ENCODE measurements at places on chromosomes 3 and 15. TPM values are rescaled to one million over a fixed set of nuclear protein-coding genes. Genes with fewer than 3 reads are reported as not detected.
A peak's percentile ranks its signal among the peaks of the same experiment; 100 is the strongest.

GRCh38 chr3:141881702-141882101 lies 5.3 kb downstream of the ATP1B3 start:
- DNase-seq = no peak

- DNase-seq = no peak
Measured at GRCh38 chr3:173502983-173503568, 105.5 kb downstream of the NLGN1 start.

GRCh38 chr15:31251165-31251564 lies 75.5 kb upstream of the KLF13 start:
- no peak for DNase-seq

DNA sequence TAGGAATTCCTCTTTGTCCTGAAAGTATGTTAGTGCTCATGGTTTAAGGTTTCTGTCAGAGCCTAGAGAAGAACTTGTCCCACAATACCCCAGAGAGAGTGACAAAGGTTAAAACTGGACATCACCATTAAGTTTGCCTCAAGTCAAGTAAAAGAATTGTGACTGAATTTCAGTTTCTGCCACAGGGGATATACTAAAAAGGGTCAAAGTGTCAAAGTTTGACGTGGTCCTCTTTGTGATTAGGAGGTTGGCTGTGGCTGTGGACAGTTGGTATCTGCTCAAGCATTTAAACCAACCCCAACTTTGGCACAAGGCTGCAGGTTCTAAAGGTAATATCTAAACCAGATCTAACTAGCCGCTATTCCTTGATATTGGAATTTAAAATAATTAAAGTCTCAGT lies 26.1 kb downstream of the FMN1 start:
- DNase-seq = no peak

GRCh38 chr15:76566276-76566675 lies 229.7 kb downstream of the ISL2 start:
- no peak for DNase-seq

DNA sequence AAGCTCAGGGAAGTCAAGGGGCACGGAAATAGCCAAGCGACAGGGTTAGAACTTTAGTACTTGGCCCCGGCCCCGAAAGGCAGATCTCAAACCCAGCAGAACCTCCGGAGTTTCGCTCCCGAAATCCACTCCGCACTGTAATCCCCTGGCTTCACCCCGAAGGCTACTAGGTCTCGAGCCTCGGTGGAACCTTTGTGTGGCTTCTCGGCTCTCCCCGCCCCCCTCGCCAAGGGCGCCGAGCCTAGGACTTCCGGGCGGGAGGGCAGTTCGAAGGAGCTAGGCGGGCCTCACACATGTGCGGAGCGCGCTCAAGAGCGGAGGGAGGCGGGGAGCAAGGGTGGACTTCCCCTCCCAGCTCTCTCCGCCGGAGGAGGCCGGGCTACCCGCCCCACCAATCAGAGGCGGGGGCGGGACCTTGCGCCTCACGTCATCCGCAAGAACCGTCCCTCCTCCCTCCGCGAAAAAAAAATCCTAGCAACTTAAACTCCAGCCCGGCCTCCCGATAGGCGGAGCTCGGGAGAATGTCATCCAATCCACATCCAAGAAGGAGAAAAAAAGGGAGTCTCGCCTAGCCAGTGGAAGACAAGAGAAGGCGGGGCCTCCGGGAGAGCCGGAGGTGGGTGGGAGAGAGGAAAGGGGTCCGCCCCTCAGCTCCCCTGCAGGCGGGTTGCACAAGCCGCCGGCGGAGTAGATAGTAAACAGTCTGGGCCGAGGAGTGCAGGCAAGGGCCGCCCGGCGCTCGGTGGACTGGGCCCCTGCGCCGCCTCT lies 2.4 kb upstream of the SIN3A start:
- DNase-seq = peak; percentile 99

DNA sequence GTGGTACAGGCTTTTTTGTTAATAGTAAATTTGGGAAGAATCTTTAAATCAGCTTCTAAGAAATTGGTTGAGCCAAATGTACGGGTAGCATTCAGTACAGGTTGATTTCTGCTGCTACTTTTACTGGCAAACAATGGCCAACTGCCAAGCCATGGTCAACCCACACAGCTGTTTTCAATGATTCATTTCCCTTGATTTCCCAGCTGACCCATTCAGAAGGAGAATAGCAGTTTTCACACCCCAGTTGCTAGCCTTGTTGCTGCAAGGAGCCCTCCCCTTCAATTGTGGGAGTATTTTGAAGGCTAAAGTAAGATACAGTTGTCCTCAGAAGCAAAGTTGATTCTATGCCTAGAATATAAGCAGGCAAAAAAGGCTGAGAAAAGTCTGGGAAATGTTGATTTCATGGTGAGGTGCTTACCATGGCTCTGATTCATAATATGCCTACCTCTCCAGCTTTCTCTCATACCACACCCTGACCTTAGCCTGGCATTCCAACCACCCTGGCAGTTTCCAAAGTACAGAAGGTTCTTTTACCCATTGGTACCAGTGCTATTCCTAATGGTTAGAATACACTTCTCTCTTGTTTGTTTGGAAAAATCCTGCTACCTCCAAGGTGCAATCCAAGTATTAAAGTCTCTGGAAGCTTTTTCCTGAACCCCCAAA lies 320.3 kb upstream of the TGFBR2 start:
- peak; percentile 62 for DNase-seq

GRCh38 chr3:112445839-112446238 lies 53.4 kb downstream of the BTLA start:
- DNase-seq = no peak

DNA sequence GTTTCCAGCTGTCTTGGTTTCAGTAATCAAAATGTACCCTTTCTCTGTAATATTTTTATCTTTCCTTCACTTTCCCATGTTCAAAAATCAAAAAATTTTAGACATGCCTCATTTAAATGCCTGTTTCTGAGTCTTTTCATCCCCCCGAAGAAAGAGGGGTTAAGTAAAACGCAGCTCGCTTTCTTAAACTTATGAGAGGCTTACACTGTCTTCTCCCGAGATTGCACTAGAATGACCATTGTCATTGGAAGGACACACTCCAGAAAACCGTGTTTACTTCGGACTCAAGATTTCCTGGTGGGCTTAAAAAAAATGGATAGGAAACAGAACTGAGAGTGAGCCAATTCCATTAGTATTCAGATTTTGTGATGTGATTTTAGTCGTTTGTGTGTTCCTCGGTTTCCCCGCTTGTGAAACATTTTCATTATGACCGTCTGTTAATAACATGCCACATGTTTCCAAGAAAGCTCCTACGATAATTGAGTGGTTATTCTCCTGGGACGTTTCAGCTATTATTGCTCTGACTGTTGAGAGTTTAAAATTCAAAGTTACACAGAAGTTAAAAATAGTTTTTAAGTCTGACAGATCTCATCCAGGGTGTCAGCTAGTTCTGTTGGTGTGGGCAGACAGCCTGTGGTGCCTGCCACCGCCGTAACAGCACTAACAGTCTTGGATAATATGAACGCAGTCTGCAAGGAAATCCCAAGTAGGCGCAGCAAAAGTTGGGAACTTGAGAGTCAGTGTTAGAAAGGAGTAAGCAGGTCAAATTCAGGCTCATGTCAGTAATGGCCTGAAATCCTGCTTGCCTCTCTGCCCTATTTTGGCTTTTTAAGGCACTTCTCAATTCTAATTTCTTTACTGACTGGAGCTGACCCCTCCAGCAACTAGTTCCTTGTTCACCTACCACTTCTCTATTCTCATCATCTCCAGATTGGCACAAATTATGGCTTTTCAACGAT lies 1.5 kb downstream of the CRYBG3 start:
- peak; percentile 44 for DNase-seq

- DNase-seq = no peak
Measured at GRCh38 chr15:99677540-99678134, 55.6 kb downstream of the LYSMD4 start.

DNA sequence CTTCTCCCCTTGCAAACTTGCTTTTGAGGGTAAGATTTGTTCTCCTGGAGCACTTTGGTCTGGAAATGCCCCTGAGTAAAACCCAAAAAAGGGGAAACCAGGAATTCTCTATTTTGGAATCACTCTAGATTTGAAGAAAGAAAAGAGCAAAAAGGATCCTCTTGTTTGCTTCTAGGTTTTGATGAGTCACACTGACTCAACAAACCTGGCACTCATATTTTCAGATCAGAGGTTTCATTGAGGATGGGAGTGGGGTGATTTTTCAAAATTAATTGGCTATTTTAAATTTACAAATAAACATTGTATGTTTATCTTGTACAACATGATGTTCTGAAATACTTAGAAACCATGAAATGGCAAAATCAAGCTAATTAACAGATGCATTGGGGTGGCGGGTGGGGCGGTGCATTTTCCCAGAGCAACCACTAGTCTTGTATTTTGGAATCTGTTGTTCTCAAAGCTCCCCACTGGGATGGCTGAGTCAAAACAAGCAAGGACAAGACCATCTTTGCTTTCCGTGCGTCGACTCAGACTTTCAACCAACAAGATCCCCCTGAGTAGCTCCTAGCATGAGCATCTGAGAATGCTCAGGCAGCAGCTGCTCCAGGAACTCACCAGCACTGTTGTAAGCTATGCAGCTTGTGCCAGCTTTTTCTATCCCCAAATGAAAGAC lies 451.4 kb downstream of the WDR72 start:
- DNase-seq = no peak

- DNase-seq = peak; percentile 70
Measured at GRCh38 chr3:194312743-194313281, 38.3 kb downstream of the CPN2 start.

Gene GOLGA6B
- 0.27 TPM for total RNA-seq

Gene SLC38A3
- 5.0 TPM for total RNA-seq

Gene MORC1
- total RNA-seq = not detected

Gene ITIH1
- not detected for total RNA-seq
